ENCODE measurements at places on chromosomes 3 and 15. TPM values are rescaled to one million over a fixed set of nuclear protein-coding genes. Genes with fewer than 3 reads are reported as not detected.

GRCh38 chr3:44468572-44469520 lies 8.6 kb downstream of the ZNF445 start:
- no peak overlapping the region for H3K4me3 ChIP-seq
- peak; percentile 73 for DNase-seq
- peak overlapping the region; percentile 68 for H3K27ac ChIP-seq
- H3K4me1 ChIP-seq, result peaks cover 50% of the 10 kb centered on the region

DNA sequence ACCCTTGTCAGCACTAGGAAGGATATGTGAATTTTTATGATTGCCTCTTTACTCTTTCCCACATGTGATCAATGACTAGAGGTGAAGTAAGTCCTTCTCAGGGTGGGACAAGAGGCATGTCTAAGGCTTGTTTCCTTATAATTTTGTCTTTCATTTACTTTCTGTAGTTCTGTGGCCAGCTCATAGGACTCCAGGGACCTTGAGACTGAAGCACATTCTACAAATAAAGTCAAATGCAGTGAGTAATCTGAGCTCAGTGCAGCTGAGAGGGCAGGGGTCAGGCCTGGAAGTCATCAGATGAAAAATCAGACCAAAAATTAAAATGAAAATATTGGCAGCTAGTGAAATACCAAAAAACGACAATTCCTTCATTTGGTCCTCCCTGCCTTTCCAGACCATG lies 424.7 kb upstream of the THBS1 start:
- no peaks in the 10 kb centered on the region for H3K4me1 ChIP-seq
- no peak overlapping the region for H3K4me3 ChIP-seq
- H3K27me3 ChIP-seq, result no peaks in the 10 kb centered on the region
- H3K27ac ChIP-seq, result no peak overlapping the region
- DNase-seq, result no peak

GRCh38 chr3:133663569-133664313 lies 2.0 kb upstream of the TOPBP1 start:
- H3K27me3 ChIP-seq, result no peaks in the 10 kb centered on the region
- H3K27ac ChIP-seq, result no peak overlapping the region
- peak; percentile 63 for DNase-seq
- H3K4me1 ChIP-seq, result peaks cover 15% of the 10 kb centered on the region
- H3K4me3 ChIP-seq, result no peak overlapping the region

GRCh38 chr3:115861166-115861733 lies 237.9 kb downstream of the GAP43 start:
- no peaks in the 10 kb centered on the region for H3K27me3 ChIP-seq
- DNase-seq, result no peak
- H3K4me1 ChIP-seq, result no peaks in the 10 kb centered on the region

DNA sequence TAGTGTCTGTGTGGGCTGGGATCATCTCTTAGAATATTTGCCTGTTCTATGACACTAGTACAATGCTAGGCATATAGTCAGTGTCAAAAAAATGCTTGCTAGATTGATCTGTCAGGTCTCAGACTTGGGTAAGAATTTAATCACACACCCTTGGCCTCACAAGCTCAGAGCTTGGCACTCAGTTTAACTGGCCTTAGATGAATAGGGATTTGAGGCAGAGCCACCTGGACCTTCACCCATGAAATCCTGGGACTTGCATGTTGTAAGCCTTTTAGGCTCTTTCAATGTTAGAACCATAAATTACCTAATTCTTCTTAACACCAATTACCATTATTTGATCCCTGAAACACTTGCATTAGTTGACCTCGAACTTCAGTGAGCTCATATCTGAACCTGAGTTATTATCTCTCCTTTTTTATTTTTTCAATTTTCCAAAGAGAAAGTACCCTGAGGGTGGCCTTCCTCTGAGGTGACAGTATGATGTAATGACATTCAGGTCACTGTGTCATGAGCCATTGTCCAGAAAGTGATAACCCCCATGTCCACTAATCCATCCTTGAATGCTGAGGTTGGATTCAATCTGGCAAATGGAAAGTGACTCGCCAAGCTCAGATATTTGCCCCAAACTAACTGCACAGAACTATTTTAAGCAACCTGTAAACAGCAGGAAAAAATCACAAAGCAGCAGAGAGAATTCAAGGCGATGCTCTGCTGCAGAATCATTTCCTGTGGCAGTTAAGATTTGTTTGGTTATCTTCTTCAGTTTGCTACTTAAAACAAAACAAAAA lies 615.2 kb upstream of the NR2F2 start:
- peaks cover 42% of the 10 kb centered on the region for H3K36me3 ChIP-seq
- DNase-seq, result no peak
- no peaks in the 10 kb centered on the region for H3K27me3 ChIP-seq
- no peak overlapping the region for H3K4me3 ChIP-seq
- peaks cover 18% of the 10 kb centered on the region for H3K4me1 ChIP-seq

DNA sequence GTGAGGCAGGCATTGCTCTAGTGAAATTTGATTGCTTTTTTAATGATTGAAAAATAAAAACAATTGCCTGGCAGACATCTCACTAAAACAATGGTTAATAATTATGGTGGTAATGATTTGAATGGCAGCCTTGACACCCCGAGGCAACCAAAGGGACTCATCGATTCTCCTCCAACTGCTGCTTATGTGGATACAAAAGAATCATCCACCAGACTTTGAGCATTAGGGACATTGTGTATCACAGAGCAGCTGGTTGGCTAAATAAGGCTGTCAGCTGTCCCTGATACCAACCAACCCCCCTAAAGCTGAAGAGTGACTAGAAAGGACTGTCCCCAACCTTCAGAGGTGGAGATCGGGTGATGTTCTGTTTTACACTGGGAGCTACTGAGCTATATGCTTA lies 1.7 kb upstream of the CD47 start:
- H3K36me3 ChIP-seq, result no peaks in the 10 kb centered on the region
- peaks cover 9% of the 10 kb centered on the region for H3K4me1 ChIP-seq
- no peak overlapping the region for H3K4me3 ChIP-seq
- H3K27ac ChIP-seq, result 0 out of 3 replicates have a peak overlapping the region, but pooled peaks have one; percentile 13
- DNase-seq, result no peak

GRCh38 chr3:101193957-101194356 lies 126.4 kb downstream of the IMPG2 start:
- H3K4me3 ChIP-seq, result no peak overlapping the region
- DNase-seq, result no peak
- no peak overlapping the region for H3K27ac ChIP-seq

DNA sequence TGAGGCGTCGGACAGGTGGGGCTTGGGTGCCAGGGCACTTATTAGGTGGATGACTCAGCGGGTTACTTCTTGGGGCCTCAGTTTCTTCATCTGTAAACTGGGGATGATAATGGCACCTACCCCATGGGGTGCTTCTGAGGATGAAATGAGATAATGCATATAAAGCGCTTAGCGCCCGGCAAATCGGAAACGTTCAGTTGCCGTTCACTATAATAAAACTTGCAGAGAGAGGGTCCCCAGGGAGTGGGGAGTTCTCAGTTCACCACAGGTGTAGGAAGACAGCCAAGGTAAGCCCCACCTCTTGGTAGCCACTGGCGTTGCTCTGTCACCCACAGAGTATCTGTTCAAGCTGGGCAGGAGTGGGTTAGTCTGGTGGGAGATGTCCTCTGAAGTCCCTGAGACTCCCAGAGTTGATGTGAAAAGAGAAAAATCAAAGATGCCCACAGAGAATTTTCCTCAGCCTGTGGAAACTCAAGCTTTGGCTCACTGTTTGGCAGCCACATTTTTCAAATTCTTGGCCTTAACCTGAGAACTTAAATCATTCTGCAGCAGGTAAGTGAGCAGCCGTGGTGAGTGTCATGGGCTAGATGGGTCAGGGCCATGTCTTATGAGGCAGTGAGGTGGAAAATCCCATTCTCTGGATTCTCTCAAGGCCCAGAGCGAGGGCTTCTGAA lies 221.5 kb upstream of the BHLHE40 start:
- no peaks in the 10 kb centered on the region for H3K27me3 ChIP-seq
- no peak overlapping the region for H3K4me3 ChIP-seq
- peaks cover 32% of the 10 kb centered on the region for H3K4me1 ChIP-seq
- no peak overlapping the region for H3K27ac ChIP-seq
- DNase-seq, result no peak
- no peaks in the 10 kb centered on the region for H3K36me3 ChIP-seq

DNA sequence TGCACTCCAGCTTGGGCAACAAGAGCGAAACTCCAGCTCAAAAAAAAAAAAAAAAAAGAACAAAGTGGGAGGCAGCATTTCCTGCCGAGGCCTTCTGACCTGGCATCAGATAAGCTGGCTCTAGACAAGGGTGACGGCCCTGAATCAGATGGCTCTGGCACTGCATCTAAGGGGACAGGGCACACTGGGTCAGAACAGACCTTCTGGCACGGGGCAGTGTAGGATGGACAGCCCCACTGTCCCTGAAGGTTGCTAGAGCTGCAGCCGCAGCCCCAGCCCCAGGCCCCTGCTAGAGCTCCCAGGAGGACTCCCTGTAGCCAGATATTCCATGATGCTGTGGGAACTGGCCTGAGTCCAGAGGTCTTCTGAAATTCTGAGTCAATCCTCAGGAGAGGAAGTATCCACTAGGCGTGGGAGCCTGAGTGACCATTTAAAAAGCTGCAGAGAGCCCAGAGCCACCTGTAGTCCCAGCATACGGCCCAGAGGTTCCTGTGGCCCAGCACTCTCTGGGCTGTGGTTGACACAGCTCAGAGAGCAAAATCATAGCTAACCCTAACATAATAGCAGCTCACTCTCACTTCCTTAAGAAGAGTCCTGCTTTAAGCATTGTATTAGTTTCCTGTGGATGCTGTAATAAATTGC lies 69.2 kb upstream of the MFGE8 start:
- H3K4me3 ChIP-seq, result no peak overlapping the region
- H3K27me3 ChIP-seq, result no peaks in the 10 kb centered on the region
- H3K27ac ChIP-seq, result peak overlapping the region; percentile 38

- H3K27ac ChIP-seq, result peak overlapping the region; percentile 76
- no peaks in the 10 kb centered on the region for H3K27me3 ChIP-seq
- no peaks in the 10 kb centered on the region for H3K36me3 ChIP-seq
- H3K4me1 ChIP-seq, result no peaks in the 10 kb centered on the region
- peak overlapping the region; percentile 63 for H3K4me3 ChIP-seq
These were observed 418.2 kb upstream of the NAALADL2 start for GRCh38 chr3:174440741-174441587.

- no peaks in the 10 kb centered on the region for H3K27me3 ChIP-seq
- peaks cover 8% of the 10 kb centered on the region for H3K4me1 ChIP-seq
- peak overlapping the region; percentile 50 for H3K27ac ChIP-seq
- peaks cover 83% of the 10 kb centered on the region for H3K36me3 ChIP-seq
These were observed 67.2 kb downstream of the RPL39L start for GRCh38 chr3:187072102-187072501.

DNA sequence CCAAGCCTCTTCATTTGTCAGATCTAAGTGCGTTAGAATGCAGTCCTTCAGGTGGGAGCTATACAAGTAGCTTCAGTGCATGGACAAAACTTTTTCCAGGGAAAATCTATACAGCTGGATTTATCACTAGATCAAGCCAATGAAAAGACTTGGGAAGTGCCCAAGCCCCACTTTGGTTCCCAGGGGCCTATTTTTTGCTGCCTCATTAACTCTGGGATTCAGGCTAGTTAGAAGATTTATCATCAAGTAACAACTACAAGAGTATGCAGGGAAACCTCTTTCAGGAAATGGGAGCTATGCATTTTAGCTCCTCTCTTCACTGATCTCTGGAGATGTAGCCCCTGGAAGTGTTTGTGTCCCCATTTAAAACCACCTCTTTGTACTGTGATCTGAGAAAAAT lies 908.8 kb downstream of the SQOR start:
- no peaks in the 10 kb centered on the region for H3K4me1 ChIP-seq
- DNase-seq, result no peak
- H3K27me3 ChIP-seq, result no peaks in the 10 kb centered on the region

GRCh38 chr3:103991461-103992115 lies 1375.1 kb upstream of the ALCAM start:
- no peak overlapping the region for H3K27ac ChIP-seq
- peak; percentile 3 for DNase-seq
- no peaks in the 10 kb centered on the region for H3K27me3 ChIP-seq
- H3K4me3 ChIP-seq, result no peak overlapping the region
- H3K36me3 ChIP-seq, result no peaks in the 10 kb centered on the region
- H3K4me1 ChIP-seq, result no peaks in the 10 kb centered on the region

GRCh38 chr15:85865070-85865684 lies 70.5 kb upstream of the KLHL25 start:
- peak; percentile 39 for DNase-seq
- H3K27me3 ChIP-seq, result no peaks in the 10 kb centered on the region
- H3K36me3 ChIP-seq, result no peaks in the 10 kb centered on the region
- no peaks in the 10 kb centered on the region for H3K4me1 ChIP-seq
- no peak overlapping the region for H3K4me3 ChIP-seq
- H3K27ac ChIP-seq, result no peak overlapping the region

GRCh38 chr15:101123222-101123910 lies 128.5 kb downstream of the CHSY1 start:
- H3K4me1 ChIP-seq, result peaks cover 5% of the 10 kb centered on the region
- H3K36me3 ChIP-seq, result no peaks in the 10 kb centered on the region
- DNase-seq, result no peak

DNA sequence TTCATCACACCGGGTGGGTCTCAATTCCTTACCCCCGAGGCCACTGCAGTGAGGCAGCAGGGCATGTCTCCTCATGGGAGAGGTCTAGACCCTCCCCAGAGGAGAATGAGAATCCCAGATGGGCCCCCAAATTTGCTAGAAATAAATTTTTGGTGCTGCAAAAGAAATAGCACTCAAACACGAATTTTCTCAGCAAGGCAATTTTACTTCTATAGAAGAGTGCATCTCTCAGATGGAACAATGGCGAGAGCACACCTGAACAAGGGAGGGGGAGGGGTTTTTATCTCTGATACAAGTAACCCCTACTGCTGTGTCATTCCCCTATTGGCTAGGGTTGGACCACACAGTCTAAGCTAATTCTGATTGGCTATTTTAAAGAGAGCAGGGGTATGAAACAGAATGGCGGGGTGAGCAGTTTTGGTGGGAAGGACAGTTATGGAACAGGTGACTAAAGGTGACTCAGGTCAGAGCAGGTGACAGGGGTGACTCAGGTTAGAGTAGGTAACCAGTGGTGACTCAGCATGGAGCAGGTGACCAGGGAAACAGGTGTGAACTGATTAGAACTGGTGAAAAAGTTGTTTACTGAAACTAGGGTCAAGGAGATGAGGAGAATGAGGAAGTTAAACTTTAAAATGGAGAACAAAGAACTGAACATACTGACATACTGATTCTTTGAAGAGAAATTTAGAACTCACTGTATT lies 93.0 kb upstream of the WNT7A start:
- no peaks in the 10 kb centered on the region for H3K36me3 ChIP-seq
- no peak overlapping the region for H3K27ac ChIP-seq
- H3K4me3 ChIP-seq, result no peak overlapping the region

GRCh38 chr3:188337232-188337631 lies 183.3 kb downstream of the LPP start:
- no peak overlapping the region for H3K27ac ChIP-seq
- no peak for DNase-seq
- no peaks in the 10 kb centered on the region for H3K27me3 ChIP-seq
- no peak overlapping the region for H3K4me3 ChIP-seq
- H3K4me1 ChIP-seq, result no peaks in the 10 kb centered on the region
- no peaks in the 10 kb centered on the region for H3K36me3 ChIP-seq

The NECTIN3 gene
- 0.16 TPM for total RNA-seq

The SLC24A5 gene
- total RNA-seq, result not detected

The DPPA2 gene
- not detected for total RNA-seq

The SEC61A1 gene
- total RNA-seq, result 112 TPM

The GALNT15 gene
- total RNA-seq, result not detected

The IMPG2 gene
- total RNA-seq, result 0.09 TPM

The RASL12 gene
- not detected for total RNA-seq

The ZNF662 gene
- total RNA-seq, result 0.55 TPM

The MUC20 gene
- total RNA-seq, result 0.25 TPM

The CCDC33 gene
- total RNA-seq, result not detected

All from K562 (cell line).